ENCODE measurements at places on chromosomes 4 and X.

- no peak for DNase-seq
These were observed 2.9 kb upstream of the KLHL2 start for GRCh38 chr4:165204462-165204830.

- no peak for DNase-seq
These were observed 144.8 kb downstream of the ARAP2 start for GRCh38 chr4:36099509-36099908.

- DNase-seq, result no peak
These were observed 406.7 kb upstream of the ACTRT1 start for GRCh38 chrX:128458888-128459287.

GRCh38 chr4:39043861-39044363, 11.7 kb upstream of the TMEM156 start:
- no peak for DNase-seq

DNA sequence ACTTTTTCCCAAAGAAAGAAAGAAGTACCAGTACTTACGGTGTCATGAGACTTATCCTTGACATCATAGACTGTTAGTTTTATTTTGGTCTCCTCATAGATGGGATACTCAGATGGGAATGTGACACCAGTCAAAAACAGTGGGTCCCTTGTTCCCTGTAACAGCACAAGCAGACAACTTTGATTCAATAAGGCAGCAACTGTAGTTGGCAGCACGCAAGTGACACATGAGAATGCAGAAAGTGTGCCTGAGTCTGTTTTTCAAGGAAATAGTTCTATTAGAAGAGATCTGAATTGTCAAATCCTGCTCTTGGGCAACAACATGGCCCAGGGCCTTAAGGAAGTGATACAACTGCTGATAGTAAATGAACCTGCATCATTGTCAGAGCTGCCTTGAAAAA, 443.2 kb downstream of the INPP4B start:
- no peak for DNase-seq

- DNase-seq, result no peak
These were observed 484 bp downstream of the GALNTL6 start for GRCh38 chr4:171813526-171814250.

DNA sequence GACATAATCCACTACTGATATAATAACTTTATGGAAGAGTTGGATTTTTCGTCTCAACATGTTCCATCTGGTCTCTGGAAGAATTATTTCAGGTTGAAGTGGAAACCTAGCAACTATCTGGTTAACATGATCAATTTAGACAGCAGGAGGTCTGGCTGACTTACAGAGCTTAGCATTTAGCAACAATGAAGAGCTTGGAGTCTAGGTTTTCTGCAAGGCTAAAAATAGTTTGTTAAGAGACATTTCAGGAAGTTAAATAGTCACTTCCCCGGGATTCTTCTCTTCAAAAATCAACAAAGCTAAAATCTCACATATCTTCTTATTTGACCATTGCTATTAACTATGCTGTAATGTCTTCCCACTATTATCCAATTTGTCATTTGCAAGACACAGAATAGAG, 418.6 kb upstream of the DIPK2B start:
- no peak for DNase-seq

DNA sequence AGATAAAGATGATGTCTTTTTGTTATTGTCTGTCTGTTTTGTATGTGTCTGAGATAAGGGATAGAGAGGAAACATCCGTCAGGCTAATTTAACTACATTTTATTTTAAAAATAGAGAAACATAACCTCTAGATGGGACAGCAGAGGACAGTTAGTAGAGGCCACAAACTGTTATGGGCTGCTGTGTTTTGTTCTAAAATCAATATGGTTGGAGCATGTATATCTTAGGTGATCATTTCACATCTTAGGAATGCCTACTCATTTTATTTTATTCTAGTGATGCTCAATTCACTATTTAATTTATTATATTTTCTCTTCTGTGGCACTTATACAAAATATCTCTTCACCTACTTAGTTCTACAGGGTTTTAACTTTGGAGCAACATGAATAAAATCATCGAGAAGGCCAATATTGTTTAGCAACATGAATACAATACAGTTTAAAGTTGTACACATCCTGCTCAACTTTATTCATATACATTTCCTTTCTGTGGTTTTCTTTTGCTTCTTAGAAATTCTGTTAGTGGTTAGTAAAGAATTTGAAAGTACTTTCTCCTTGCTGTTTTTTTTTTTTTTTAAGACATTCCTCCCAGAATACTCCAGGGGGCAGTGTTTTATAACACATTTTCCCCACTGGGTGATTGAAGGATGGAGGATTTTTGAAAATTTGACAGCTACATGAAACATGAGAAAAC, 392.9 kb downstream of the UNC5C start:
- DNase-seq, result no peak

- no peak for DNase-seq
These were observed 1.7 kb downstream of the PHF8 start for GRCh38 chrX:54042609-54043021.

- DNase-seq, result no peak
These were observed 29.5 kb upstream of the IL3RA start for GRCh38 chrX:1306909-1307625.

- DNase-seq, result no peak
These were observed 53.7 kb upstream of the IRF2 start for GRCh38 chr4:184528051-184528450.

- no peak for DNase-seq
These were observed 6.7 kb downstream of the ELF4 start for GRCh38 chrX:130103605-130104004.
